Stimulated activated CD4-positive, alpha-beta T cell treated with anti-CD3 and anti-CD28 coated beads, Interleukin-4, amount 100 ng/mL, for 4 hours (primary cell): ENCODE measurements at places on chromosomes 2 and 18.

DNA sequence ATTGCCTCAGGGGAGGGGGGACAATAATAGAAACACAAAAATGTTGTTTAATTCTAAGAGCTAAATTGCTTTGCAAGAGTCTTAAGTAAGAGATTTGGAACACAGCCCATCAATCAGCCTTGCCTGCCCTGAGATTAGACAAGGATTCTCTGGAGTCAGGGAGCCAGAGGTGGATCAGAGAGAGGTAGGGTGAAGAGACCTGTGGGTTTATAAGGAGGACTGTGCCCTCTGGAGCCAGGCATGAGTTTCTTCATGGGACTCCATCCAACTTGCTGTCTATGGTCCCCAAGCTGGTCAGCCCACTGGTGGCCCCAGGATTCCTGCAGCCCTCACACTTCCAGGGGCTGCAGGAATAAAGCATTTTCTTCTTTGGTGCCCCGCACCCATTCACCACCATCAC lies 139.3 kb downstream of the ALK start:
- DNase-seq = no peak

GRCh38 chr2:35503311-35503710 lies 852.3 kb upstream of the CRIM1 start:
- no peak for DNase-seq

GRCh38 chr18:56199580-56200330 lies 438.6 kb downstream of the TXNL1 start:
- no peak for DNase-seq

GRCh38 chr2:65075176-65075575 lies 19.0 kb downstream of the CEP68 start:
- no peak for DNase-seq

- no peak for DNase-seq
Observed at GRCh38 chr2:121254748-121255147, 30.3 kb downstream of the TFCP2L1 start.
